ENCODE measurements at places on chromosomes 12 and 14. TPM values are rescaled to one million over a fixed set of nuclear protein-coding genes. Genes with fewer than 3 reads are reported as not detected.

TAS2R10 gene
- polyA plus RNA-seq: not detected

DNA sequence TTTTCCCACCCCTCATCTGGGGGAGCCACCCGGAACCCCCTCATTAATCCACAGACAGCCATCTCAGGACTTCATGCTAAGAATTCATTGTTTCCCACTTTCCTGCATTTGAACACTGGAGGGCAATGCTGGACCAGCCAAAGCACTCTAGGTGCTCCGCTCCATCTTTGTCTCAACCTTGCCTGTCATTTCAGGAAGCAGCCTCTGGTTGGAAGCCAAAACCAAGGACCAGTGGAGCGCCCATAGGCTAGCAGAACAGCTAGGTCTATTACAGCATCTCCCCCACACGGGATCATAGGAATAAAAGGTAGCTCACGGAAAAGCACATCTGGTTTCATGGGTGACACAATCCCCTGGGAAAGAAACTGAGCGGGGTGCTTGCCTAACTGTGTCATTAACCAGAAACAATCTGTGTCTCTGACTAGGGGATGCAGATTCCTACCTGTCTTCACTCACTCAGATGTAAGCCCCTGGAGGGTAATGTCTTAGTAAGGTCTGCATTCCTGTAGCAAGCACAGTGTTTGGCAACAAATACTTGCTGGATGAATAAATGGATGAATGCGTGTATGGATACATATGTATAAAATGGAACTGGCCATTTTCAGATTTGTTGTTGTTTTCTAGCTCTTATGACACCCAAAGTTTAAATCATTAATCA, 197.0 kb downstream of the DAD1 start:
- no peak for DNase-seq

DNA sequence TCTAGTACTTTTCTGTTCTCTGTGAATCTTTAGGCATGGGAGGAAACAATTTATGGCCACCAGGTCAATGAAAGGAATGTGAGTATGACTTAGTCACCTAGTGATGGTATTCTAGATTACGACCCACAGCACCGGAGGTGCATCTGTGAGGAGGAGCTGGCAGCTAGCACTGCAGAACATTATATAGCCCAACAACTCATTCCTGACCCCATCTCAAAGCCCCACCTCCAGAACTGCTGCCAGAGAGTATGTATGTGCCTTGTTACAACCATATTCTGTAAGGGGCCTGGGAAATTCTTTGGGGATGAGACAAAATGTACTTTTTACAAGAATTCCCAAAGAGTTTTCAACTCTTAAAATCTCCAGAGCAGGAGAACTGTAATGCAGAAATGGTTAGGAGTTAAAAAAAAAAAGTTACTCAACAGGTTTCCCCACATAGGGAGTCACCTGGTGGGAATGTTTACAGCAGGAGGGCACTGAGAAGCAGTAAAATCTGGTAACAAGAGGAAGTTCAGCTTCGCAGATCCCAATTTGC, 34.9 kb upstream of the CERS5 start:
- DNase-seq: no peak

DNA sequence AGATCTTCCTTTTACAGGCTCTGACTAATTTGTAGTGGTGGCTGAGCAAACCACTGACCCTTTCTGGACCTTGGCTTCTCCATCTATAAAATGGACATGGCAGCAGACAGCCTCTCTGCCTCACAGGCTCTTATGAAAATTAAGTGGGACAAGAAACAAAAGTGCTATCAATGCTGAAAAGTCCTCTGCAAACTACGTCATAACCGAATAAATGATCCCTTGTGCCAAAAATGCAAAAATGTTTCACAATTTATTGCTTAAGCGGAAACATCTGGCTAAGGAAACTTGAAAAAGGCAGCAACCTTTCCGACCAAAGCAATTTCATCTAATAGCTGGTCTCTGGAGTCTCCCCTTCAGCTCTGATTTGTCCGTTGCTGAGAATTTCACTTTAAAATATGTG, 108.5 kb upstream of the PLXNC1 start:
- no peak for DNase-seq
